ENCODE measurements at places on chromosomes 3 and 15. TPM values are rescaled to one million over a fixed set of nuclear protein-coding genes. Genes with fewer than 3 reads are reported as not detected.

TPRG1 gene
- under 0.01 TPM for total RNA-seq

STARD5 gene
- 0.87 TPM for total RNA-seq

STARD9 gene
- total RNA-seq: 9.3 TPM

IL17RD gene
- total RNA-seq: 0.20 TPM

A4GNT gene
- not detected for total RNA-seq

LARP6 gene
- total RNA-seq: 7.1 TPM

ZDHHC23 gene
- 20.6 TPM for total RNA-seq

IFRD2 gene
- total RNA-seq: 78.7 TPM

PCBP4 gene
- 19.2 TPM for total RNA-seq

CBLB gene
- 6.8 TPM for total RNA-seq

KCNAB1 gene
- 0.65 TPM for total RNA-seq

AQP9 gene
- total RNA-seq: not detected

SLC2A2 gene
- total RNA-seq: not detected

AHSG gene
- total RNA-seq: not detected

ZNF80 gene
- not detected for total RNA-seq

ALDH1A3 gene
- total RNA-seq: 16.1 TPM

LRRC2 gene
- total RNA-seq: under 0.01 TPM

- DNase-seq: no peak
These were observed 160.5 kb downstream of the THSD4 start for GRCh38 chr15:71275566-71276335.

- peak; percentile 91 for DNase-seq
These were observed 407.6 kb downstream of the ZIC1 start for GRCh38 chr3:147816752-147817151.

- no peak for DNase-seq
These were observed 44.6 kb downstream of the CD47 start for GRCh38 chr3:108046247-108046646.

DNA sequence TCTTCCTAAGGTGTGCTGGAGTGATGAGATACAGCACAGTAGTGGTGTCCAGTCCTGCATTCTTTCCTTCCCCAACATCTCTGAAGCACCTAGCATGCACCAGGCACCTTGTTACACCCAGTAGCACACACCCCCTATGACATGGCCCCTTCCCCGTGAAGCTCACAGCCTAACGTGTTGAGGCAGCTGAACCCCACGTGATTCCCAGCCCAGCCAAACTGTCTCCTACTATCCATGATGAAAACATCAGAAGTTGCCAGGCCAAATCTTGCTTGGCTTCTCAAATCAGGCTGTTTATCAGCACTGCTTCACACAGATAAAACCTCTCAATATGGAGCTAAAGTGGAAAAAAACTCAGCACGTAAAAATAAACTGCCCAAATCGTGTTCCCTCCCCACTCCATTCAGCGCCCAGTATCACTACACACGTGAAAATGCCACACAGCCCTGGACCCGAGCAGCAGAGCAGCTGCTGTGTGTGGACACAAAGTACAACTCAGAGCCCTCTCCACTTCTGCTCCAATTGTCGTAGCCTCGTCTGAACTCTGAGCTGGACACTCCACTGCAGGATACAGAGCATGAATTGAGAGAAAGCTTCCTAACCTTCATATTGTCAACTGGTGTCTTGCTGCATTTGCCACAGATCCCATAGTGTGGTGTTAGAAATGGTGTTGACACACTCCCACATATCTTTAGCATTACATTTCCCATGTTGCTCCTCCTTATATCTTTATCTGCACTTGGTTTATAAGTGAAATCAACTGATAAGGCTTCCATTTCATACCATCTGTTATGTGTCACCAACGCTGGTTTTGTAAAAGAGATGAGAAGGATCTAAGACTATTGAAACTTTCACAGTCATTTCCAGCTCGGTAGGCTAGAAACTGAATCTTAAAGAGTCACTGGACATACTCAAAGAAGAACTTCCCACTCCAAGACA is 279.8 kb downstream of the RORA start:
- DNase-seq: no peak

GRCh38 chr3:71132995-71133730 is 450.4 kb downstream of the FOXP1 start:
- no peak for DNase-seq

GRCh38 chr3:15428539-15428938 is 1.1 kb downstream of the EAF1 start:
- DNase-seq: peak; percentile 63

- peak; percentile 97 for DNase-seq
These were observed 42.0 kb downstream of the UMPS start for GRCh38 chr3:124772081-124772831.

GRCh38 chr3:52053307-52054304 is 2.8 kb downstream of the DUSP7 start:
- DNase-seq: peak; percentile 72

GRCh38 chr15:90326441-90326840 is 25.6 kb upstream of the ZNF774 start:
- DNase-seq: no peak

DNA sequence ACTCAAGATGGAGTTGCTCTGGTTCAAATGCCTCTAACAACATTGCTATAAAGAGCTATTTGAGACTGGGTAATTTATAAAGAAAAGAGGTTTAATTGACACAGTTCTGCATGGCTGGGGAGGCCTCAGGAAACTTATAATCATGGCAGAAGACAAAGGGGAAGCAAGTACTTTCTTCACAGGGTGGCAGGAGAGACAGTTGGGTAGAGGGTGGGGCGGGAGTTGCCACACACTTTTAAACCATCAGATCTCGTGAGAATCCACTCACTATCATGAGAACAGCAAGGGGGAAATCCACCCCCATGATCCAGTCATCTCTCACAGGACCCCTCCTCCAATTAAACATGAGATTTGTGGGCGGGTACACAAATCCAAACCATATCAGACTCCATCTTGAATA is 30.7 kb downstream of the MAP2K5 start:
- DNase-seq: no peak

- peak; percentile 35 for DNase-seq
These were observed 10.5 kb downstream of the SQOR start for GRCh38 chr15:45645026-45645980.

- no peak for DNase-seq
These were observed 12.0 kb upstream of the LINGO1 start for GRCh38 chr15:77644543-77645247.

DNA sequence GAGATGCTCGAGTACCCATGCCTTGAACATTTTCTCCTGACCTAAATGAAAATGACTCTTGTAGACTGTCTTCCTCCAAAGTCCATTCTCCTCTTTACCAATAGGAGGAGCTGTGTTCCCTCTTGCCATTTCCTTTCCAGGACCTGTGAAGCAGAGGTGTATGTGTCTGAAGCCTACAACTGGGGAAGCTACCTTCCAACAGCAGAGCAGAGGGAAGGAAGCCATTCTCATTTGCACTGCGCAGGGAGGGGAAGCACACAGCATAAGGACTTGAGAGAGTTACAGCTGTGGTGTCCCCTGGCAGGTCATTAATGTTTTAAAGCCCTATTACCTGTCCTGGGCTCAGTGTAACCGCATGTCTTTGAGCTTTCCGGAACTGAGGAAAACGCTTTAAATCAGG is 38.7 kb downstream of the HSPBAP1 start:
- peak; percentile 23 for DNase-seq

DNA sequence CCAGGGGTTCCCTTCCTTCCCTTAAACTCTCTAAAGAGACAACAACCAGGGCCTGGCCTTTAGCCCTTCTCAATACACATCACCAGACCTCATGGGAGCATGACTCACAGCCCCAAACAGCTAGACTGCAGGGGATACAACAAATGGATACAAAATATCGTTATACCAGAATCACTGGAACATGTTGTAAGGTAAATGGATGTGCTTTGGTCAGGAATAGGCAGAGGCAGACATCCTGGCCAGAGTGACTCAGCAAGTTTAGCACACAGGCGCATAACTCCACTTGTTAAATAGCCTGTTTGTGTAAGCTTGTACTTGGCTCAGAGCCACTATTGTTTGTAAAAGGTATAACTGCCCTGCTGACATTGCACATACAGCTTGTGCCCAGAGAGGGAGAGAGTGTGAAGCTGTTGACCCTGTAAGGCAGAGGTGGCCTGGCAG is 18.3 kb downstream of the TMED3 start:
- peak; percentile 80 for DNase-seq

- DNase-seq: no peak
These were observed 494.2 kb upstream of the AGTR1 start for GRCh38 chr3:148203297-148204010.

GRCh38 chr3:27095553-27096222 is 273.5 kb downstream of the NEK10 start:
- no peak for DNase-seq

GRCh38 chr3:187073581-187074098 is 65.7 kb downstream of the RPL39L start:
- no peak for DNase-seq

DNA sequence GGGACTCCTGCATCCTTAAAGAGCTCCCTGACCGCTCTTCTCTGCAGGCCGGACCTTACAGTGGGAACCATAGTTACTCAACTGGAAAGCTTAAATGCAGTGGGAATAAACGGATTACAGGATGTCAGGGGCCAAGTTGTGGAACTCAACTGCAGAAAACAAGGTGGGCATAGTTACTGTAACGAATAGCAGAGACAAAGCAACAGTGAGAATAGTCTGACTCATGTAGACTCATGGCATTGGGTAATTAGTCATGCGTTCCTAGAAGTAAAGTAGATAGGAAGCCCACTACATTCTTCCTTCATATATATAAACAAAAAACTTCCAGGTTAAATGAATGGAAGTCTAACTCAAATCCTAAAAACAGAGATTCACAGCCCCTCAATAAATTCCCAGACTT is 95.5 kb upstream of the CHRNA7 start:
- no peak for DNase-seq

DNA sequence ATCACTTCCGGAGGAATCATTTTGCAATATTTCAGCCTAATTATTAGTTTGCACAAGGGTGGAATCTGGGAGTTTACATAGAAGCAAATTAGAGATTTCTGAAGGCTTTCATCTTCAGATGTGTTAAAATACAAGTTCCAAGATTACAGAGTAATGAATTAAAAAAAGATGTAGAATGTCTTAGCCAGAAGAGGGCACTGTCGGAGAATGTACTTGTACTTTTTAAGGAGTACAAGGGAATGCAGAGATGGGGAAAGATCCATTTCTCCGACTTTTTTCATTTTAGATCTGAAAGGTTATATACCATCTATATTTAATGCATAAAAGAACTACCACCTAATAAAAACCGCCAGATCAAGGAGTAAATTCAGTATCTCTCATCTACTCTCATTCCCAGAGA is 43.1 kb upstream of the WDR5B start:
- peak; percentile 69 for DNase-seq

DNA sequence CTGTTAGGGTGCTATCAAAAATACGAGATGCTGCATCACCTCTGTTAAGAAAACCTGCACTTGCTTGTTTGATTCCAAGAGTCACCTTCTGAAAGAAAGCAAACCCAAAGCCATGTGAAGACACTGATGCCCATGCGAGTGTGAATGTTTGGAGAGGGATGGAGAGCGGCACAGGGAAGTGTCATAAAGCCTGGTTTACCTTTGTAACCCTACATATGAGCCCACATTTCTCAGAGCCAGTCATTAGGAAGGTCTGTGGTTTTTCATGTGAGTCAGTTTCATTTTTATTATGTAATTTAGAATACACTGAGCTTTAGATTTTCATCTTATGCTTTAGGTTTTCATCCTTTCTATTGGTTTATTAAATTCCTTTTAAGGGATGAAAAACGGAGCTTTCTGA is 896.8 kb downstream of the ROBO1 start:
- DNase-seq: no peak

DNA sequence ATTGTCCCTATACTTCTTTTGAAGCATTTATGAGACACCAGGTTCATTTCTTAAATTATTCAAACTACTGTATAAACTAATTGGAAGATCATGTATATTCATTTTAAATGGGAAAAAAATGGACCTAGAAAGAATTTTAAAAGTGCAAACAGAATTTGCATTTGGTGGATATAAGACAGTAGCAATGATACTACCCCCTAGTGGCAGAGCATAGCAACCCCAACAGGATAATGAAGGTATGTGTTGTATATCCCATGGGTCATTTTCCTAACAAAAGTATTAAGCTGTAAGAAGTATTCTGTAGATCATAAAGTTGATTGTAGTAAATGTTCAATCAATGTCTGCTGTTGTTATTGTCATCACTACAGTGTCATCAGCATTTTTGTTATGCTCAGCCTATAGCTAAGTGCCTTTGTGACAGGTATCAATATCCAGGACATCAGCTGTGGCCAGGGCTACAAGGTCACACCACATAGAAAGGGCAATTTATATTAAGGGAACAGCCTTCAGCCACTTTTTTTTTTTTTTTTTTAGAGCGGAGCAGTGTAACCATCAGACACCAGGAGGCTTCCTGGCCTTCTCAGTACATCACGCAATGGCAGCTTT is 175.8 kb downstream of the FOXB1 start:
- peak; percentile 59 for DNase-seq

DNA sequence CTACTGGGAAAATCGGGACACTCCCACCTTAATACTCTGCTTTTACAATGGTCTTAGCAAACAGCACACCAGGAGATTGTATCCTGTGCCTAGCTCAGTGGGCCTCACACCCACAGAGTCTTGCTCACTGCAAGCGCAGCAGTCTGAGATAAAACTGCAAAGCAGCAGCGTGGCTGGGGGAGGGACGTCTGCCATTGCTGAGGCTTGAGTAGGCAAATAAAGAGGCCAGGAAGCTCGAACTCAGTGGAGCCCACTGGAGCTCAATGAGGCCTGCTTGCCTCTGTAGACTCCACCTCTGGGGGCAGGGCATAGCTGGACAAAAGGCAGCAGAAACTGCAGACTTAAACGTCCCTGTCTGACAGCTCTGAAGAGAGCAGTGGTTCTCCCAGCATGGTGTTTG is 1169.1 kb upstream of the EPHA6 start:
- no peak for DNase-seq

GRCh38 chr3:82424031-82424339 is 662.5 kb upstream of the GBE1 start:
- DNase-seq: no peak

DNA sequence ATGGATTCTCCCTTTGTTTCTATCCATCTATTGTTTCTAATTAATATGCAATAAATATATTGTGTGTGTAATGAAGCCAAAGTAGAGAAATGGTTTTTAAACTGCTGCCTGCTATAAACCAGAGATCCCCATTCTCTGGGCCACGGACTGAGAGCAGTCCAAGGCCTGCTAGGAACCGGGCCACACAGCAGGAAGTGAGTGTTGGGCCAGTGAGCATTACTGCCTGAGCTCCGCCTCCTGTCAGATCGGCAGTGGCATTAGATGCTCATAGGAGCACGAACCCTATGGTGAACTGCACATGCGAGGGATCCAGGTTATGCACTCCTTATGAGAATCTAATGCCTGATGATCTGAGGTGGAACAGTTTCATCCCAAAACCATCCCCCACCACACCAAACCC is 85.2 kb upstream of the POMGNT2 start:
- peak; percentile 44 for DNase-seq

- no peak for DNase-seq
These were observed 156.0 kb upstream of the ABI3BP start for GRCh38 chr3:101149251-101149650.

- no peak for DNase-seq
These were observed 324.2 kb upstream of the TGFBR2 start for GRCh38 chr3:30282154-30282696.

- no peak for DNase-seq
These were observed 39.0 kb downstream of the ARHGEF3 start for GRCh38 chr3:56762718-56763117.

All from lung microvascular endothelial cell (primary cell).